ENCODE measurements at places on chromosomes 2 and 18.

- DNase-seq: no peak
These were observed 1063.4 kb upstream of the CRIM1 start for GRCh38 chr2:35292199-35292598.

DNA sequence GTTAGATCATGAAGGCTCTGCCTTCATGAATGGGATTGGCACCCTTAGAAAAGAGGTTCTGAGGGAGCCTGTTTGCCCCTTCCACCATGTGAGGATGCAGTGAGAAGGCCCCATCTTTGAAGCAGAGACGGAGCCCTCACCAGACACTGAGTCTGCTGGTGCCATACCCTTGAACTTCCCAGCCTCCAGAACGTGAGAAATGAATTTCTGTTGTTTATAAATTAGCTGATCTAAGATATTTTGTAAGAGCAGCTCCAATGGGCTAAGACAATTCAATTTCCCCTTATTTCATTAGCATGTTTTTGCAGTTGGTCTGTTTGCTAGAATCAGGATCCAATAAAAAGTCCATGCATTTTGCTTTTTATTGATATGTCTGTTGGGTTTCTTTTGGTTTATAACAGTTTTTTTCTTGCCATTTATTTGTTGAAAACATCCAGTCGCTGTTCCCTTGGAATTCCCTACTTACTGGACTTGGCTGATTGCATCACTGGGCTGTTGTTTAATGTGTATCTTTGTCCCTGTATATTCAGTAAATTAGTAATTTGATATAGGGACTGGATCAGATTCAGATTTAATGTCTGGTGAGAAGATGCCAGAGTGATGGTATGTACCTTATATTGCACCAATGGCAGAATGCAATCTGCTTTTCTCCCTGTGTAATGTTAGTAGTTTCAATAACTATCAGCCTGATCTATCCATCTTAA lies 24.0 kb upstream of the GREB1 start:
- DNase-seq: no peak

DNA sequence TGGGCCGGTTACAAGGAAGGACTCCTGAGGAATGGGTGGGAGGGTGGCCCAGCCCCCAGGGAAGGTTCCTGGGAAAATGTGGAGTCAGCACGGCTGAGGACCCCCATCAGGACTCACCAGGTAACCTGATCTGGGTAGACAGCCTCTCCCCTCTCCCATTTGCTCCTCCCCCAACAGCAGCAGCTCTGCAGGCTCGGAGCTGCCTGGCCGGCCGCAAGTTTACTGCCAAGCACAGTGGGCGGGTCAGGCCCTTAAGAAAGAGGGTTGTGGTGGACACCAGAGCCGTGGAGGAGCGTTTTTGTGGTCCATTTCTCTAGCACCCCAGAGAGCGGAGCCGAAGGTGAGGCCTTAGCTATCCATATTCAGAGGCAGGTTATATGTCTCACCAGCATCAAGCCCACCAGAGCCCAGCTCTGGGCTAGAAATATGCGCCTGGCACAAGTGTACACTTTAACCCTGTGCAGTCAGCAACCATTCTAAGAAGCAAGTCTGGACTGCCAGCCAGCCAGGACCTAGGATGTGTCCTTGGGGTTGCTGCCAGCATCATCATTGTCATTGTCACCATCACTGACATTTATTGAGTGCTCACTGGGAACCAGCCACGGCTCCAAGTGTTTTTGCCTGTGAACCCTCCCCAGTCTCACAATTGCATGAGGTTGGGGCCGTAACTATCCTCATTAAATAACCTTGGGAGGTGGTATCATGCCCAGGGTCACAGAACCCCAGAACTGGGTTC lies 190.1 kb downstream of the KLHL29 start:
- no peak for DNase-seq

DNA sequence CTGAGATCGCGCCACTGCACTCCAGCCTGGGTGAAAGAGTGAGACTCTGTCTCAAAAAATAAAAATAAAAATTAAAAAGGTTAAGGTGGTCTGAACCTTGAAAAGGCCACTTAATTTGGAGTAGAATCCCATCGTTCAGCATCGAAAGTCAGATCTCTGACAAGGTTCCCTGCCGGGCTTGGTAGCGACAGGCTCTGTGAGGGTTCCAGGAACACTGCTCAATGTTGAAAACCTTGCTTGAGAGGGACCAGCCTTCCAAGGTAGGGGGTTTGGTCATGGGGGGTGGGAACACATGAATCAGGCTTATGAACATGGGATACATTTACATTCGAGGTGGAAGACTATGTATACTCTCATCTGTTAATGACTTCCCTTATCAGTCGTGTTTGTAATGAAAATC lies 232.2 kb downstream of the FHOD3 start:
- DNase-seq: no peak

- DNase-seq: no peak
These were observed 48.8 kb downstream of the RND3 start for GRCh38 chr2:150438654-150439053.

Data from GOT3 (cell line).